Camera-type eye (tissue), 1 donor: ENCODE measurements at places on chromosomes 7 and 10. TPM values are rescaled to one million over a fixed set of nuclear protein-coding genes. Genes with fewer than 3 reads are reported as not detected.

Gene AOC1
- total RNA-seq: not detected

Gene HOXA1
- 0.44 TPM for total RNA-seq

Gene ASB15
- not detected for total RNA-seq

Gene JCAD
- 58.3 TPM for total RNA-seq

Gene PPP1R17
- total RNA-seq: 0.33 TPM

Gene SYT15
- 2.5 TPM for total RNA-seq

Gene ASB10
- 0.44 TPM for total RNA-seq

Gene GIMAP6
- 11.7 TPM for total RNA-seq

Gene DNAJC9
- total RNA-seq: 34.0 TPM

Gene ZPBP
- total RNA-seq: 5.7 TPM

Gene TMEM106B
- 105 TPM for total RNA-seq

Gene SMKR1
- total RNA-seq: 1.3 TPM

Gene SNX10
- 28.5 TPM for total RNA-seq

Gene AKR1C8
- 0.27 TPM for total RNA-seq

Gene HMX3
- 1.1 TPM for total RNA-seq

Gene H2BK1
- total RNA-seq: not detected

Gene BCAP29
- 112 TPM for total RNA-seq

Gene TFR2
- total RNA-seq: 6.2 TPM

Gene SPDYE3
- not detected for total RNA-seq

Gene IKZF1
- total RNA-seq: 4.4 TPM

Gene CPED1
- total RNA-seq: 82.0 TPM

Gene KNDC1
- total RNA-seq: 8.6 TPM

Gene COL1A2
- total RNA-seq: 6,947 TPM

Gene PITX3
- total RNA-seq: 2.1 TPM

Gene CCDC126
- 34.6 TPM for total RNA-seq

Gene SYCE1
- total RNA-seq: not detected

Gene CPA2
- not detected for total RNA-seq

Gene FFAR4
- not detected for total RNA-seq

Gene GBX1
- not detected for total RNA-seq

Gene SLC39A12
- 18.0 TPM for total RNA-seq

Gene MUC12
- not detected for total RNA-seq

Gene MNX1
- not detected for total RNA-seq

Gene SMO
- 53.9 TPM for total RNA-seq

Gene LIPM
- total RNA-seq: not detected

Gene SLC16A9
- total RNA-seq: 32.4 TPM

Gene ADAM12
- total RNA-seq: 29.9 TPM

Gene UPP1
- total RNA-seq: 8.5 TPM
